ENCODE measurements at places on chromosomes 11 and 22.

DNA sequence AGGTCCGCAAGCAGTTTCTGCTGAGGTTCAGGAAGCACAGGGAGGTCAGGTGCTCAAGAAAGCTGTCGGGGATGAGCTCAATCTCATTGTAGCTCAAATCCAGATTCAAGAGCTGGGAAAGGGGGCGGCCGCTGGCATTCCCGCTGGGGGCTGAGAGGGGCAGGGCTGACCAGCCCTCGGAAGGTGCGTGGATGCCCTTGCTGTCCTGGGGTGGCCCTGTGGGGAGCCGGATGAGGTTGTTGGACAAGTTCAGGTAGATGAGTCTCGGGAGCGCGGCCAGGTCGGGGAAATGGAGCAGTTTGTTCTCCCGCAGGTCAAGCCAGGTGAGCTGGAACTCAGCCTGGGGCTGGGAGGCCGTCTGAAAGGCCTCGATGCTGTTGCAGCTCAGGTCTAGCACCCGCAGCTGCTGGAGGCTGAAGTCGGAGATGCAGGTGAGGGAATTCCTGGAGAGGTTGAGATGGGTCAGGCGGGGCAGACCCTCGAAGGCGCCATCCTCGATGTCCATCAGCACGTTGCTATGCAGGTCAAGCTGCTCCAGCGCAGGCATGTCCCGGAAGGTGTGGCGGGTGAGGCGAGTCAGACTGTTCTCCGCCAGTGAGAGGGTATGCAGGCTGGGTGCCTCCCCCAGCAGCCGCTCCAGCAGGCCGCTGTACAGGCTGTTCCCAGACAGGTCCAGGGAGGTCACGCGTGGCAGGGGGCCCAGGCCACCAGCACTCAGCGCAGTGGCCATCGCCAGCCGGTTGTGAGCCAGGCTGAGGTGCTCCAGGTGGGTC lies 9.8 kb downstream of the LRRC32 start:
- no peak for DNase-seq

- no peak for DNase-seq
Measured at GRCh38 chr11:77436506-77436905, 37.4 kb downstream of the PAK1 start.

DNA sequence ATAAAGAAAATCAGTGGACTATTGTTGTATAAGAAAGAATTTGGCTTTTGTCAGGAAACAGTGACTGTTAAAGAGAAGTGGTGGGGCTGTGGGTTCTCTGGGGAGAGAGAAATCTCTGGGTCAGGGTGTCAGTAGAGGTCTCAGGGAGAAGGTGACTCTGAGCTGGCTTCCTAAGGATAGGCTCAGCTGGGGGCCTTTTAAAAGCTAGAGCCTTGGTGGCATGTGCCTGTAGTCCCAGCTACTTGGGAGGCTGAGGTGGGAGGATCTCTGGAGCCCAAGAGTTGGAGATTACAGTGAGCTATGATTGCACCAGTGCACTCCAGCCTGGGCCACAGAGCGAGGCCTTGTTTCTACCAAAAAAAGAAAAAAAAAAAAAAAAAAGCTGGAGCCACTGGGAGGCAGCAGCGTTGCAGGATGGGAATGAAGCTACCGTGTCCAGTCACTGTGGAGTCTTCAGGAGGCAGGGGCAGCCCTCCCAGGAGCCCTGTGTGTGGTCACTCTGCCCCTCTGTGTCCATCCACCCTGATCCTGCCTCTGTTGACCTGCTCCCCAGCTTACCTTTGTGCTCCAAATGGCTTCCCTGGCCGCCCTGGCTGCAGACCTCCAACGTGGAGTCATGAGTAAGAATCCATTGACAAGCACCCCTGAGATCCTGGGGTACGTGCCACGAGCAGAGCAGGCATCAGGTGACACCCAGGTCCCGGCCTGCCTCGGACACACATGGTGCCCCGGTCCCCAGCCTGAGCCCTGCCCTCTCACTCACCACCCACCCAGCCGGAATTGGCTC lies 5.4 kb upstream of the MIF start:
- DNase-seq = no peak

GRCh38 chr22:43085658-43086606 lies 3.3 kb downstream of the TTLL1 start:
- no peak for DNase-seq

- no peak for DNase-seq
Measured at GRCh38 chr11:123815122-123815521, 9.0 kb upstream of the OR6M1 start.

GRCh38 chr11:58524232-58525036 lies 16.5 kb upstream of the OR5B21 start:
- peak; percentile 49 for DNase-seq

DNA sequence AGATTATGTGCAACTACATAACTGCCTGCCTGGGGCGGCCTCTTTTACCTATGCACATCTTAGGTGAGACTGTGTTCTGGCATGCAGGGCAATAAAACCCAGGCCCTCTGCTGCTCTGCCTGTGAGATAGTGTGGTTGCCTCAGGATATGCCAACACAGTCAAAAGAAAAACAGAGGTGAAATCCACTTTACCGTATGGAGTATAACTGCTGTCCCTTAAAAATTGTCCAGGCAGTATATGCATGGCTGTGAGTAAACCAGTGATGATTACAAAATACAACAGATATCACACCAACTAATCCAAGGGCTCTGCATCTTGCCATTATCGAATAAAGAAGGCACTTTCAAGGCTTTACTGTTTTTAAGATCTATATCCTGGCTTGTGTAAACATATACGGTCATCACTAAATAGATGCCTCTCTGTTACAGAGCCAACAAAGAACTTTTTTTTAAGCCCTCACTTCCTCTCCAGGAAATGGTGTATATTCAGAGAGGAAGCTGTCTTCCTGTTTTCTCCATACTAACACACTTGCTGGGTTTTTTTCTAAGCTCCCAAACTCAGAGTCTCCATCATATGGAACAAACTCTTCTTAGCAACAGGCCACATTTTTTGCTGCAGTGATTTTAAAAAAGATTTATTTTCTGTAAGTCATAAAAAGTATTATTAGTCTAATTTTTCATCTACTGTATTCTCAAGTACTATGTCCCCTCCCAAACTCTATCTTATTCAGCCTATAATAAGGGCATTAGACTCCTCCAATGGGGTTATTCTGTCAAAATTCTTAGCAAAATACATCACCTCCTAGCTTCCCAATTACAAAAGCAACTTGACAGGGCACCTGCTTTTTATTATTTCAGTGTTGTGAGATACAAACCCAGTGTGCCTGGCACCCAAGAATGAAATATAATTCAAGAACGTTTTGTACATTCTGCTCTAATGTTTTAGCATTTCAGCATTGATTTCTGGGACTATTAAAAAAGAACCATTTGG lies 135.2 kb downstream of the MAML2 start:
- DNase-seq = peak; percentile 37

DNA sequence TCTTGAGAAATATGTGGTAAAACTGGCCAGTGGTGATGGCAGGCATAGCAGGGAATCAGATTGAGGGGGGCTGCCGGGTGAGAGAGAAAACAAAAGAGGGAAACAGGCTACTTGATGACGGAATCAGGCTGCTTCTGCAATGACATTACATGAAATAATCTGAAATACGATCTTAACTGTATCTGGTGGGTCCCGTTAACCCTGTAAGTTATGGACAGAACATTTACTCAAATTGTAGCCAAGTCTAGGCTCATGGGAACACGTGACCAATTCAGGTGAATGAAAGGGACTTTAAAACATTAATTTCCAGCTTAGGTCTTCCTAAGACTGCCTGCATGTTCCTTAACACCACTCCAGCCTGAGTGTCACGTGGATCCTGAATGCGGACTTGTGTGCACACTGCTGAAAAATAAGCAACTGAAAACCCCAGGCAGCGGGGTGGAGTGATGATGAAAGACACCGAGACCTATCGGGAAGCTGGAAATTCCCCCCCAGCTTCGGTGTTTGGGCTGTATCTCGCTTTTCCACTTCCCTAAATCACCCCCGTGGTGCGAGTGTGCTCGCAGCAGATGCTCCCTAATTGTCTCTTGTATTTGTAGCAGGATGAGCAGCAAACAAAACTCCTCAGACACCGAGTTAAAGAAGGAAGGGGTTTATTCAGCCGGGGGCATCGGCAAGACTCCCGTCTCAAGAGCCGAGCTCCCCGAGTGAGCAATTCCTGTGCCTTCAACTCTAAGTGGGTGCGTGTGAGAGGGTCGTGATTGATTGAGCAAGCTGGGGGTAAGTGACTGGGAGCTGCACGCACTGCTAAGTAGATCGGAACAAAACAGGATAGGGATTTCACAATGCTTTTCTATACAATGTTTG lies 145.0 kb upstream of the GRK3 start:
- no peak for DNase-seq

DNA sequence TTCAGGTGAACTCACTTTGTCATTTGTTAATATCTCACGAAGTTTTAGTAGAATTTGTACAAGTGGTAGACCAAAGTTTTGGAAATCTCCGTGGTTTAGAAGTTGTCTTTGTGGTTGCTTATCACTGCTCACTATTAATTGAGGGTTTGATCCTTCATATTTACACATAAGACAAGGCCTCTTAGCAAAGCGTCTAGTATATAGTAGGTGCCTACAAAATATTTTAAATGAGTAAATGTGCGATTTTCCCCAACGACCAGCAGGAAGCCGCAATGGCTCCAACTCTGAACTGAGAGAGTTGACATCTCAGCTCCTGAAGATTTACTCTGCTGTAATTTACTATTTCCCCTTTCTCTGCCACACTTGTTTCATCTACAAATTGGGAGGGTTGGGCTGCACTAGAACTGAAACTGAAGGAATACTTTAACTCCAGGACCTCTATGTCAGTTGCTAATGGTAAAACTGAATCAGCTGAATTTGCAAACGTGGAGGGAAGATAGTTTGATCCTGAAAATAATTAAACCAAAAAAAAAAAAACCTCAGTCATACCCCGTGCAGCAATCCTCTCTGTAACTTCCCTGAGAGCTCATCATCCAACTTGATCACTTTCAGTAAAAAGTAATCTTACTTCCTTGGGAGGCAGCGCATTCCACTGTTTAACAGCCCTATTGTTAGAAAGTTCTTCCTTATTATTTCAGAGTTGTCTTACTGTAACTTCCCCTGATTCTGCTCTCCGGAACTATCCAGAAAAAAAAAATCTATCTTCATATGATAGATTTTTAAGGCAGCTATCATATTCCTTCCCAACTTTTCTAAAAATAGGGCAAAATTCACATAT lies 1.3 kb upstream of the SBF2 start:
- DNase-seq = no peak

DNA sequence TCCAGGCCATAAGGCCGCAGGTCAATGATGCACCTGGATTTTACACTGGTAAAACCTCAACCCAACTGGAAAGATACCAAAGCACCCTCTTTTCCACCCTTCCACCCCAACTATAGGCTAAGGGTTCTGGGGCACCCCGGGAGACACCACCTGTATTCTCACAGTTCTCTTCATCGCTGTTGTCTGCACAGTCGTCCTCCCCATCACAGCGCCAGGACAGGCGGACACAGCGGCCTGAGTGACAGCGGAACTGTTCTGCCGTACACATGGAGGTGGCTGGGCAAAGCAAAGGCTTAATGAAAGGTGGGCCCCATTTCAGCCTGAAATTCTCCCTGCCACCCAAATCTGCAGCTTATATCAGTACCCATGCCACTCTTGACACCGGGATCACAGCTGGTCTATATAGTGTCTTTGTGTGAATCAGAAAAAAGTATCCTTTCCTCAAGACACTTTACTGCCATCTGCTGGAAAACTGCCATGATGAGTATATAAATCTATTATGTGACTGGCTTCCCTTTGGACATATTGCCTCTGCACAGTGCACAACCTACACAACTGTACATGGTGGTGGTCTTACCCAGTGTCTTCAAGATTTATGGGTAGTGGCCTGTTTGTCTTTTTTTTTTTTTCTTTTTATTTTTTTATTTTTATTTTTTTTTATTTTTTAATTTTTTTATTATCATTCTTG lies 21.5 kb downstream of the LRP4 start:
- DNase-seq = no peak

DNA sequence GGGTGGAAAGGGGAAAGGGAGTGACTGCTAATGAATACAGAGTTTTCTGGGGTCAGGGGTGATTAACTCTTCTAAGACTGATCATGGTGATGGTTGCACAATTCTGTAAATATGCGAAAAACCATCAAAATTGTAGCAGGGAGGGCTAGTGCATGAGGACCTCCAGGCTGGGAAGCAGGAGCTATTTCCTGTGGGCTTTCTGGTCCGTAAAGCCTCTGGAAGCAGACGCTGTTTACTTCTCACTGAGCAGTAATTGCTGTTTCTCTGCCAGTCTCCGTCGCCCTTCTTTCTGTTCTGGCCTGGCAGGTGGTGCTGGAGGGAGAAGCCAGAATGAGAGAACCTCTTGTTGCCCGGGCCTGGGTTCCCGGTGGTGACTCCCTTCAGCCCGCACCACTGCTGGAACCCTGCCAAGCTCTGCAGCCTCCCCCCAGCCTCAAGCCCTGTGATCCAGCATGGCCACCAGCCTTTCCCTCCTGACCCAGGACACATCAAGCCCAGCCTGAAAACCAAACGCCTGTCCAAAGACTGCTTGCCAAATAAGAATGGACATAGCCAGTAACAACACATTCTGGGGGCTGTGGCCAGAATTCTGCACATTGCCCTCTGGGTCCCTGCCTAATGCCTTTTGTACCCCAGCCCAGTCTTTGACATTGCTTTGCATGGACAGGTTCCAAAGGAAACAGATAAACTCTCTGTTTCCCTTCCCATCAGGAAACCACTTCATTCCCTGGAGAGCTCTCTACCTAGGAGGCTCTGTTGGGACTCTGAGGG lies 201.0 kb upstream of the NAV2 start:
- DNase-seq = no peak

GRCh38 chr11:86138958-86139357 lies 70.1 kb upstream of the PICALM start:
- DNase-seq = no peak

DNA sequence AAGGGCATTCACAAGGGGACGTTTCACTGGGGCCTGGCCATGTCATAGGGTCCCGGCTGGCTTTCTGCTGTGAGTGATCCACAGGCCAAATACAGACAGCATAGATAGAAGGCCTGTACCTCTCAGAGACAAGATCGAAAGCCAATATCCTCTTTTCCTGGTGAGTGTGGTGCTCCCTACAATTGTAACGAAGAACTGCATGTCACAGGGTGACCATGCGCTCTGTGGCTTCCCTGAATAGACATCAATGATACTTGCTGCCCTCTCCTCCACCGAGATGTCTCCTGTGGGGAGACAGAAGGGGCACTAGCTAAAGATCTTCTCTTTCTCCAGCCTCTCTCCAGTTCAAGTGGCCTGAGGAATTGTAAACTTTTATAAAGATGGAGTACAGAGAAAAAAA lies 226.1 kb upstream of the POU2AF2 start:
- DNase-seq = no peak

DNA sequence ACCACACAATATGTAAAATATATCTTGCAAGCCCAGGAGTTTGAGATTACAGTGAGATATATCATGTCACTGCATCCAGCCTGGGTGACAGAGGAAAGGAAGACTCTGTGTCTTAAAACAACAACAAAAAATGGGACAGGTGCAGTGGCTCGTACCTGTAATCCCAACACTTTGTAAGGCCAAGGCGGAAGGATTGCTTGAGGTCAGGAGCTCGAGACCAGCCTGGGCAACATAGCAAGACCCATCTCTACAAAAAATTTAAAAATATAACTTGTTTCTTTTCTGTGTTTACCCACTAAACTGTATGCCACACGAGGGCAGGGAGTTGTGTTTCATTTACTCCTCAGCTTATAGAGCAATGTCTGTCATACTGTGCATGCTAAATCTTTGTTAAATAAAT lies 3.1 kb downstream of the ZNF280A start:
- no peak for DNase-seq

- no peak for DNase-seq
Measured at GRCh38 chr11:17036666-17037658, 22.7 kb upstream of the PLEKHA7 start.

- no peak for DNase-seq
Measured at GRCh38 chr11:1501421-1502167, 15.0 kb upstream of the MOB2 start.

- no peak for DNase-seq
Measured at GRCh38 chr22:19169002-19169946, 9.3 kb downstream of the SLC25A1 start.

- no peak for DNase-seq
Measured at GRCh38 chr22:26225207-26225606, 55.9 kb downstream of the SEZ6L start.

Measured in activated T-cell treated with anti-CD3 and anti-CD28 coated beads, Interleukin-2, amount 50 U/mL, for 1 hour (primary cell).